ENCODE measurements at places on chromosomes 7 and 10.

GRCh38 chr10:50251394-50251793, at the start of gene ASAH2:
Gene ASAH2 (minus strand): TSS chr10:50251516. CDS start chr10:50248610, 2,906 bp downstream.
- no peak for DNase-seq

GRCh38 chr7:113784316-113784715, 134.5 kb downstream of the PPP1R3A start:
- DNase-seq: no peak

DNA sequence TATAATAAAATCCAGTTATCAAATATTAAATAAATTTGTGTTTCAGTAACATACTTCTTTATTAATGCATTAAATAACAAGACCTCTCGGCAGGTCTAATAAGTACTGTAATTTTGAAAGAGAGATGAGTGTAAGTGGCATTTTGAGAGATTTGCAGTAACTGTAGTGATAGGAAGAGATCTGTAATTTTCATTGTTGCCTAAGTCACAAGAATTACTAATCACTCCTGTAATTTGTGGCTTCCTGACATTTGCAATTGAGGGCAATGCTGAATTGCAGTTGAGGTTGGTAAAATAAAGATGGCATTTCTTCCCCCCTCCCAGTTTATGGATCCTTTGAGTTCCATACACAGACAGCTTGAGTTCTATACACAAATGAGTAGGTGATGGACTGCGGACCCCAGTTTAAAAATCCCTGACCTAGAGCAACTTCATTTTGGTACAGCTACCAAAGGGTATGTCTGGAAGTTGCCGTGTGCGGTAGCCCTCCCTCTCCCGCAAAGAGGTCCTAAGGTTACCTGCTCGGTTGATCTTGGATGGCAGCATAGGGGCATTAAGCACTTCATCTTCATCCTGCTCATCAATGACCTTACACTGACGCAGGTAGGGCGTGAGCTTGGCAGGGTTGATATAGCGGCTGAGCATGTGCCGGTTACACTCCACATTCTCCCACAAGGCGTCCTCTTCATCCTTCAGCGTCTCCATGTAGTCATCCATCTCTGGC, 96.4 kb downstream of the CARD11 start:
- no peak for DNase-seq

DNA sequence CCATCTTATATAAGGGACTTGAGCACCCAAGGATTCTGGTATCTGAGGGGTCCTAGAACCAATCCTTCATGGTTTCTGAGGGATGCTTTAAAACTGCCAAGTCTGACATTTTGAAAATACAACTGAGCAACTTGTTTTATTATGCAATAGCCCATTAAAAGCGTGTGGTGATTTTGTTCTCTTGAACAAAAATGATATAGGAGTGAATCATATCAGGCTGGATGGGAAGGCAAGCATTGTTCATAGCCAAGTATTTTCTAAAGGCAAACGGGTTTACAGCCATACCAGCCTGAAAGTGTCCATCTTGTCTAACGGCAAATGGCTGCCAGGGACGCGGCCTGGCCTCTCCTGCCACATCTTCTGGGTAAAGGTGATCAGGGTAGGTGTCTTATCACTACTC, 23.4 kb downstream of the RPP38 start:
- no peak for DNase-seq

GRCh38 chr7:31373337-31374289, 33.1 kb upstream of the NEUROD6 start:
- DNase-seq: peak; percentile 44

- DNase-seq: no peak
These were observed 78.1 kb downstream of the INHBA start for GRCh38 chr7:41624818-41625217.

DNA sequence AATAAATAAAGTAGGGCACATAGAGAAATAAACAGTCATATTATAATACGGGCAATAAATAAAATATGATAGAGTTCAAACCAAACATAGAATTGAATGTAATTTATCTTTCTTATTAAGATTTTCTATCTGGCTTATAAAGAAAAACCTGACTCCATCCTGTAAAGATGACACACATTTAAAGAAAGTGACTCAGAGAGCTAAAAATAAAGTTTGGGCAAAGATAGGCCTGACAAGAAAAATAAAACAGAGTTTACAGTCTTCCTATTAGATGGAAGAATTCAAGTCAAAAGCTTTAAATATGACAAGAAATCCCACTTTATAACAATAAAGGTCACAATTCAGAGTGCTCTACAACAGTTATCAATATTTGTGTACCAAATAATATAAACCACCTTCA, 580.6 kb downstream of the PHTF2 start:
- DNase-seq: no peak

- DNase-seq: no peak
These were observed 14.9 kb upstream of the LGI1 start for GRCh38 chr10:93742633-93743349.

DNA sequence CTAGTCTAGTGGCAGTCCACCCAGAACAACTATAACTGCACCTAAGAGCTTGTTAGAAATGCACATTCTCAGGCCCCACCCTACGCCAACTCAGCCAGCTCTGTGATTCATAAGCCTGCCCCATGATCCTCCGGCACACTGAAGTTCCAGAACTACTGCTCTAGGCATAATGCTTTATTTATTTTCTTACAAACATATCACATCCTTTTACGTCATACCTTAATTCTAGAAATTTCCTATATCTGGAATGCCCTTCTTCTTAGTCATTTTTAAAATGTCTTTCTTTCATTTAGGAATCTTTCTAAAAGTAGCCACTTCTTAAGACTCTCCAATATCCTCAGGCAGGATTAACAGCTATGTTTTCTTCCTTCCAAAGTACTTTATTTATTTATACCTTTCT, 480.1 kb downstream of the INHBA start:
- no peak for DNase-seq

DNA sequence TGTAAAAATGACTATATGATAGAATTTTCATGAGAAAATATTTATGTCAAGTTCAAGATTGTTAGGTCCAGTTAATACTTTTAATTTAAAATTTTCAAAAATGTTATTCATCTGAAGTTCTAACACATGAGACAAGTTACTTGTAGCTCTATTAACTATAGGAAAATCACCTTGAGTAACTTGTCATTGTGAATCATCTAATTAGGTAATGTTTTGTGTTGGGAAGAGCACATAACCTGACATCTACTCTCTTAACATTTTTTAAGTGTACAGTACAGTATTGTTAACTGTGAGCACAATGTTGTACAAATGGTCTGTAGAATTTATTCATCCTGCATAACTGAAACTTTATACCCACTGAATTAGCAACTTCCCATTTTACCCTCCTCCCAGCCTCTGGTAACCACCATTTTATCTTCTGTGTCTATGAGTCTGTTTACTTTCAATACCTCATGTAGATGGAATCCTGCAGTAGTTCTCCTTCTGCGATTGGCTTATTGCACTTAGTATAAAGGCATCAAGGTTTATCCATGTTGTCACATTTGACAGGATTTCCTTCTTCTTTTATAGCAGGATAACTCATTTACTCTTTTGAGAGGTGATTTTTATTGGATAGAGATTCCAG, 54.6 kb downstream of the ARL4A start:
- DNase-seq: no peak

- DNase-seq: no peak
These were observed 76.1 kb upstream of the RHEB start for GRCh38 chr7:151595702-151596350.

GRCh38 chr10:62025901-62026879, 124.7 kb downstream of the ARID5B start:
- no peak for DNase-seq

DNA sequence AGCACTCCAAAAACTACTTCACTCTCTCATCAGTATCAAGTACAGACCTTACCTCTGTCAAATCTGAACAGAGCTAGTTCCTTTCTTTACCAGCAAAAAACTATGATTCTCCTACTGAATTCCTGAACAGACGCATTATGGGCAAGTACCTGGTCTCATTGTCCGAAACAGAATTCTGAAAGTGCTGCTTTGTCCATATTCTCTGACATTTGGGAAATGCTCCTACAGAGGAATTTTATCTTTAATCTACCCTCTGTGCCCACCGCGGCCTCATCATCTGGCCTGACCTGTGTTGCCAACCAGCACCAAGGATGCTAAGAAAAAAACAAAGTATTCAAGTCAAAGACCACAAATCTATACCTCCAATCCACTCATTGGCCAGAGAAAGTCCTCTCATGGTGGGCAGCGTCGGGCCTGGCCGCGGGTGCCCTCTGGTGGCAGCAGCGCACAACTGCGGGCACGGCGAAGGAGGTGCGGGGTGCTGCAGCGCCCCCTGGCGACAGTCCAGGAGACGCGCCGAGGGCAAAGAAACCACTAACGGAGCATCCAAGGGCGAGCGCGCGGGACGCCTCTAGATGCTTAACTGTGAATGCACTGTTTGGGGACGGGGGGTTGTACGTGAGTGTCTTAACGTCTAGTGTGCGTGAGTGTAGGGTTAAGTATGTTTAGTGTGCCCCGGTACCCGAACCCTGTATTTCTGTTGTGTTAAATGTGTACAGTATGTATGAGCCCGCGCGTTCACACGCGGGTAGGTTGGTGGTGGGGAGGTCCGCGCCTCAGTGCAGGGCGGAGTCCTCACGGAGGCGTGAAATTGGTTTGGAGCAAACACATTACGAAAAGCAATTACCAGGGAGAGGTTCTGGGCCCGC, 5.0 kb upstream of the GBX1 start:
- DNase-seq: peak; percentile 54

- DNase-seq: no peak
These were observed at the start of gene UBTD1 for GRCh38 chr10:97498841-97499560. Gene UBTD1 (plus strand): TSS chr10:97498924. CDS start chr10:97499204, 280 bp downstream.

DNA sequence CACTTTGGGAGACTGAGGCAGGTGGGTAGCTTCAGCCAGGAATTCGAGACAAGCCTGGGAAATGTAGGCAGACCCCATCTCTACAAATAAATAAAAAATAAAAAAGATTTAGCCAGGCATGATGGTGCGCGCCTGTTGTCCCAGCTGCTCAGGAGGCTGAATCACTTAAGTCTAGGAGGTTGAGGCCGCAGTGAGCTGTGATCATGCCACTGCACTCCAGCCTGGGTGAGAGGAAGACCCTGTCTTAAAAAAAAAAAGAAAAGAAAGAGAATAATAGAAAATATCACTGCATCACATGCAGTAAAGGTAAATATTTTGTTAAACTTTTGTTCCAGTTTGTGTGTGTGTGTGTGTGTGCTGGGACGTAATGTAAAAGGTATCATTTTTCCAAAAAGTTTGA, 3.0 kb downstream of the STRIP2 start:
- DNase-seq: no peak
